ENCODE measurements at places on chromosomes 5 and 9.

GRCh38 chr5:77146896-77147295 lies 59.8 kb upstream of the ZBED3 start:
- DNase-seq, result no peak

GRCh38 chr5:176542596-176543427 lies 5.6 kb upstream of the RNF44 start:
- no peak for DNase-seq

DNA sequence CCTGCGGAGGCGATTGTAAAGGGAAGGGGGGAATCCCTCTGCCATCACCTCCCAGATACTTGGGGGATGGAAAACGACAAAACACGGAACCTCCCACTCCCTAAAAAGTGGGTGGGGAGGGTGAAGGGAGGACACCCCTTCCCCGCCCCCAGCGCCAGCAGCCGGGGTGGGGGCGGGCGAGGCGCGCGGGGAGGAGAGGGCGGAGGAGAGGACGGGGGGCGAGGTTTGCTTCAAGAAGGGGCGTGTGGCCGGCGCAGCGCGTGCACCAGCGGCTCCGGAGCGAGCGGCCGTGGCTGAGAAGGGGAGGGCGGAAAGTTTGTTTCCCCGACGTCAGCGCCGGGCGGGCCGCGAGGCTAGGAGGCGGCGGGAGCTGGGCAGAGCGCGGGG lies at the start of gene PRRX2:
TSS of gene PRRX2 (plus strand) at position 259 of the 387 bp plus-strand sequence. CDS start 221 bp downstream, outside the sequence.
- peak; percentile 43 for DNase-seq

- DNase-seq, result no peak
Measured at GRCh38 chr5:124438903-124439281, 307.5 kb downstream of the ZNF608 start.
